IPS DF 19.7 (cell line): ENCODE measurements at places on chromosomes 7 and 10.

DNA sequence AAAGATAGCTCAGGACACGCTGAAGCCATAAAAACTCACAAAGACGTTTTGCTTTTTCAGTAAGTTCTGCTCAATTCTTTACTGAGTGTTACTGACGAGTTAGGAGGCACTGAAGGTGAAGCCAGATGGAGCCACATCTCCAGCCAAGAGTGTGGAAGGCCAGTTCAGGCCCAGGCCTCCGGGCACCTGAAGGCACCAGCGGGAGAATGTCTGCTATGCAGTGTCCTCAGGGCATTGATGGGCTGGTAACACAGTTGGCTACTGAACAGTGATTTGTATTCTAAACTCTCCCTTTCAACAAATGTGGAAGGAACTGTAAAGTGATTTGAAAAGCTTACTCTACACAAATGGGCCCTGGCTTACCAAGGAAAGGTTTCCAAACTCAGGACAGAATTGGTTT is 64.8 kb upstream of the SVIL start:
- no peak for DNase-seq

- no peak for DNase-seq
Measured at GRCh38 chr7:127678947-127679346, 27.0 kb downstream of the SND1 start.

DNA sequence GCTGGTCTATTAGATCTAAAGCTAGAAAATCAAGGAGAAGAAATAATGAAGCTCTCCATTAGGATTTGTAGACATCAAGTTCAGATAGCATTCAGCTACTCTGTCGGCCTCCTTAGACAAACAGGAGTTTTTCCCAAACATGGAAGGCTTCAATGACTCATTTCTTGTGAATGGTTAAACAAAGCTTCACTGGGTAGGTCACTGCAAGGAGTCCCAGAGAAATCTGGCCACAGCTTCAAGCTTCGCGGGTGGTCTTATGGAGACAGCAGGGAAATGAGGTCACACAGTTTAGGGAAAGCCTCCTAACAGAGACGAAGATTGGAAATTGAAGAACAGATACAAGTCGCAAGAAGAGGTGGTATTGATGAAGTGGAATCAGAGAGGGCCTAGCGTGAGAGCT is 22.6 kb upstream of the LRRC72 start:
- DNase-seq: no peak

DNA sequence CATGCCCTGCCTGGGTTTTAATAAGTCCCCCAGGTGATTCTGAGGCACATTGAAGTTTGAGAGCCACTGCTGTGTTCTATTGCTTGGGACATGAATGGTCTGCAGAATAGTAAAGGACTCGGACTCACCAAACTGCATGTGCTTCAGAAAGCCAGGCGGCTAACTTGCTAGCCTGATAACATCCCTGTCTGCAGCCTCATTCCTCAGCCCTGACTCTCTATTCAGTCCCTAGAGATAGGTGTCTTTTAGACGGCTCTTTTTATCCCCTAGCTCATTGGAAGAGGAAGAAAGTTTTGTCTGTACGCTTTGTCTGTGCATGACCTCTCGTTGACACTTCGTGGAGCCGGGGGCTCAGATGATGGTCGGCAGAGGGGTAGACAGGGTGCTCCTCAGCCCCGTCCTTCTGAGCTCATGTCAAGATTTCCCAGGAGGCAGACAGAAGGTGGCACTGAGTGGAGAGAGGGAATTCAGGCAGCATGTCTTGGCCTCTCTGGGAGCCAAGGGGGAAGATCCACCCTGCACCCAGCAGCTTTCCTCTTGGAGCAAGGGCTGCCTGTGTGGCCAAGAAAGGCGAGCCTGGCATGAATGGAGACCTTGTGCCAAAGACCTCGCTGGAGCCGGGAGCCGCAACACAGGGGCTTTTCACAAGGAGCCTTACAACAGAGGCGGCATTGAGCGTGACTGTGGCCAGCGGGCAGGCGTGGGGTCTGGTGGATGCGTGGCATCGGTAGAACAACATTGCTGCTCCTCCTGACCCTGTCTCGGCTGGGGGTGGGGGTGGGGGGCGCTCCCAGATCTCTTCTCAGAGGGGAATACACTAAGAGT is 51.1 kb upstream of the PODXL start:
- DNase-seq: no peak

GRCh38 chr7:67809586-67809985 is 813.0 kb downstream of the TYW1 start:
- DNase-seq: no peak

DNA sequence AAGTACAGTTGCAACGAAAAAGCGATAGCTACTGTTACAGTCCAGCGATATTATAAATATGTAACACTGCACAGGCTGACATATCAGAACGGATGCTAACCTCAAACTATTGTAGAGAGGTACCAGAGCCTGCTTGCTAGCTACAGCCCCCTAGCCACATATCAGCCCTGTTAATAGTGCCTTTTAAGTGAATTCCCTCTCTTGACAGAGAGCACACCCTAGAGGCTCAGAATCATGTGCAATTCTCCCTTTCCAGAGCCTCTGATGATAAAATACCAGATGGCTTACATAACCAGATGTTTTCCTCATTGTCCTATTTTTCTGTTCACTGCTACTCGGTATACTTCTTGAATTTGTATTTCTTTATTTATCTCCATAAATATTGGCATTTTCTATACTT is 960.7 kb upstream of the CELF2 start:
- no peak for DNase-seq

DNA sequence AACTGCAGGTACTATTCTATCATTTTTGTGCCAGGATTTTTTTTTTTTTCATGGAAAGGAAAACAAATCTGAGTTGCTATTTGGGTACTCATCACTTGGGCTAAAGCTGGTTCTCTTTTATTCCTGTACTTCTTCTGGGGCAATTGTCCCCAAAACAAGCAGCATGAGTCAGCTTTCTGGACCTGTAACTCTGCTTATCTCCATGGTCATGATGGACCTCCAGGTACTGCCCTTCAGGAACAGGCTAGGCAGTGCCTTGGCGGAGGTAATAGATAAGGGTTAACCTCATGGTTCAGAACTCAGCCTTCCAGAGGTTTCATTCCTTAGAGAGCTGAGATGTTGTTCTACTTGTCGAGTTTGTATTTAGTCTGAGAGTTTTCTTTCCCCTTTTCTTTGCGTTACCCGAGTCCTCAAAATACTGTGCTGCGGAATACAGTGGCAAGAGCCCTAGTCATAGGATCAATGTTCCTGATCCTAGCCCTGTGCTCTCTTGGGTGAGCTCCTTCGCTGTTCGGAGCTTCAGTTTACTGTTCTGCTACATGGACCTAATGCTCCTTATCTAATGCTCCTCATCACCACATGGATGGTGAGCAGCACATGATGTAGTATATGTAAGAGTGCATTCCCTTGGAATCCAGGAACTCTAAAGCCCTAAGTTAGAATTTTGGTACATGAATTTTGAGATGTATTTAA is 74.6 kb downstream of the LRGUK start:
- no peak for DNase-seq

DNA sequence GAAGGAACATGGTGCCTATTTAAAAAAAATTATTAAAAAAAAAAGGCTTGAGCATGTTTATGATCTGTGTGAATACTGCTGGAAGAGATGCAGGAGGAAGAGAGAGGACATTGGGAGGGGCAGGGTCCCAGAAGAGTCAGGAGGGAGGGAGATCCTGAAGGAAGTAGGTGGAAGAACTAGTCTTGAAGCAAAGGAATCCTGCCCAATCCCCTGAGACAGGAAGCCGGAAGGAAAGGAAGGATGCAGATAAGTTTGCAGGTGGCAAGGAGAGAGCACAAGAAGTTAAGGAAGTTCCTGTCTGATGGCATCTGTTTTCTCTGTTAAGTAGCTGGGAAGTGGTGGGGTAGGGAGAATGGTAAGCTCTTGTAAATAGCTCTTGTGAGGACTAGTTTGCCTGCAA is 318.5 kb downstream of the DOCK4 start:
- DNase-seq: no peak

- no peak for DNase-seq
Measured at GRCh38 chr7:50333221-50333651, 28.7 kb downstream of the IKZF1 start.

DNA sequence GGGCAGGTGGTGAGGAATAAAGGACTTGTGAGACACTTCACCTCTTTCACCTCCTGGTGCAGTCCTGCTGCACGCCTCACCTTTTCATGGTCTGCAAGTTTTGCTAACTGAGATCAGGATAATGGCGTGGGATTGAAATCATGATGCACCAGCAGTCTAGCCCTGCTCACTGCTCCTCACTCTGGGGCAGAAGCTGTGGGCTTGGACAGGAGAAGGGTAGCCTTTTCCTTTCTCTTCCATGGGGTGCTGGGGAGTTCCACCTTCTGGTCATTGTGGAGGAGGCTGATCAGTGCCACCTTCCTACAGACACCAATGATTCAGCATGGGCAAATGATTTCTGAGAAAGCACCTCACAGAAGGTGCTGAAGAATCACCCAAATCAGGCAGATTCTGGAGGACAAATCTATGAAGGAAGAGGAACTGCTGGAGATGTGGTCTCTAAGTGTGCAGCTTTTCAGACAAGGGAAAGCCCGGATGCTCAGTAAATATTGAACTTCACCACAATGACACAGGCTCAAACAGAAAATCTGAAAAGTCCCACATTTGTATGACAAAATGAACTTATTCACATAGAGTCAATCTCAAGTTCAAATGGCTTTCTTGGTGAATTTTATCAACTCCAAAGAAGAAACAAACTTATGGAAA is 19.7 kb downstream of the MBL2 start:
- DNase-seq: no peak

DNA sequence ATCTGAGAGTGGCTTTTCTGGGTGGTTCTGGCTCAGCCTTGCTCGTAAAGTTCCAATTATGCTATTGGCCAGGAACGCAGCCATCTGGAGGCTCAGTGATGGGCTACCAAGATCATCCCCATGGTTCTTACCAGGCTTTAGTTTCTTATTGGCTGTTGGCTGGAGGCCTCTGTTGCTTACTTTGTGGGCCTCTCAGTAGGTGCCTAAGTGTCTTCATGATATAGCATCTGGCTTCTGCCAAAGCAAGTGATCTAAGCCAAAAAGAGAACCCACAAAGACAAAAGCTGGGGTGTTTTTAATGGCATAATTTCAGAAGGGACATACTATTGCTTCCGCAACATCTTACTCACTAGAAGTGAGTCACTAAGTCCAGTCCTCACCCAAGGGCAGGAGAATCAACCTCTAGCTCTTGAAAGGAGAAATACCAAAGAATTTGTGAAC is 132.0 kb upstream of the MDFIC start:
- DNase-seq: no peak

DNA sequence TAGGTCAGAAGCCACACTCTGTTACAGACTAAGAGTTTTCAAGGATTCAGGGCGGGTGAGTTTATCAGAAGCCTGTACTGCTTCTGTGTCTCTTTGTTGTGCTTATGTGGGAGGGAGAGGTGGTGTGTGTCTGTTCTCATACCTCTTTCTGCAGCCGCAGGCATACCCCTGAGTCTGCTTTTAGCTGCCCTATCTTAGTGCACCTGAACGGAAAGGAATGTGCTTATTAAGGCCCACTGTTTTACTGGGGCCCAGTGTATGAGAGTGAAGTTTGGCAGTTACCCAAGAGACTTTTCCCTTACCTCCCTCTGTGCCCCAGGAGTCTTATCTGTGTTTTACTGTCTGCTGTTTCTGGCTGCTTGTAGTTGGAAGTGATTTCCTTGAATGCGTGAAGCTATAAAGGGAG is 104.3 kb downstream of the TYW1 start:
- peak; percentile 3 for DNase-seq

DNA sequence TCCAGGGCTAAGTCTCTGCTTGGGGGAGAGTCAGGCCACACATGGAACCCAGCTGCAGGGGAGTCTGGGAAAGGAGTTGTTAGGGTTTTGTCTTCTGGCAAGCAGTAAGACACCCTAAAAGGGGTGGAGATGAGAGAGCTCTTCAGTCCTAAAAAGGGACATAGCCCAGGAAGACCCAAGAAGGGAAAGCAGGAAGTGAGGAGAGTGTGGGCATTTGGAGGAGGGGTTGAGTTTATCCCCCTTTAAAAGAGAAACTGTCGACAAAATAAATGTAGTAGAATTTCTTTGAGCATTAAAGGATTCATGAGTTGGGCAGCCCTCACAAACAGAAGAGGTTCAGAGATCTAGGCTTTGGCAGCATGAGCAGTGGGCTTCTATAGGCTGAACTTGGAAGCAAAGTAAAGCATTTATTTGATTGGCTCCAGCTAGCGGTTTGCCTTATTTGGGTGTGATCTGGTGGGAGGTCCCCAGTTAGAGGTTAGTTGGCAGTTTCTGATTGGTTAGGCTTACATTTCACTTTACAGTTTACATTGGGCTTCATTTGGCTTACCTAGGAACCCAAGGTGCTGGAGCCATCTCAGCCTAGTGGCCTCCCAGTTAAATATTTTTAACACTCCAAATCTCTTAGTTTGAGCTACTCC is 246.7 kb downstream of the CAMK1D start:
- DNase-seq: no peak

GRCh38 chr7:1224086-1224716 is 8.5 kb upstream of the UNCX start:
- DNase-seq: no peak

GRCh38 chr7:293681-294439 is 3.9 kb downstream of the FOXL3 start:
- DNase-seq: no peak

GRCh38 chr7:131151034-131151433 is 176.6 kb upstream of the MKLN1 start:
- no peak for DNase-seq

DNA sequence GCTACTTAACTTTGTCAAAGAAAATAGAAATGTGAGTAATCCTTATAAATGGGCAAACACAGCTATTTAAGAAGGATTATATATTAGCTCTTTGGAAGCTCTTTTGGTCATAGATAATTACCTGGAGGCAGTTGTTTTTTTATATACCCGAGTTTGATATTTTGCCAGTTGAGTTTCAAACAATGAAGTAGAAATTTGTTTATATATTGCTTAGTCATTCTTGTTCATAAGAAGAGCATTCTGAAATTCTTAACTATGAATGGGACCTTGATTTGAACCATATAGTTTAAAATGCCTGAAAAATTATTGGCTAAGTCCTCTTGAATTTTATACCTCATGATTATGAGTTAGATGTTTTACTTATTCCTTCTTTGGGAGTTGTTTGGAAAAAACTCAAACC is 36.4 kb downstream of the MINPP1 start:
- DNase-seq: no peak

GRCh38 chr10:30383356-30383755 is 34.3 kb upstream of the MTPAP start:
- no peak for DNase-seq

- DNase-seq: no peak
Measured at GRCh38 chr10:62031507-62031906, 130.0 kb downstream of the ARID5B start.

DNA sequence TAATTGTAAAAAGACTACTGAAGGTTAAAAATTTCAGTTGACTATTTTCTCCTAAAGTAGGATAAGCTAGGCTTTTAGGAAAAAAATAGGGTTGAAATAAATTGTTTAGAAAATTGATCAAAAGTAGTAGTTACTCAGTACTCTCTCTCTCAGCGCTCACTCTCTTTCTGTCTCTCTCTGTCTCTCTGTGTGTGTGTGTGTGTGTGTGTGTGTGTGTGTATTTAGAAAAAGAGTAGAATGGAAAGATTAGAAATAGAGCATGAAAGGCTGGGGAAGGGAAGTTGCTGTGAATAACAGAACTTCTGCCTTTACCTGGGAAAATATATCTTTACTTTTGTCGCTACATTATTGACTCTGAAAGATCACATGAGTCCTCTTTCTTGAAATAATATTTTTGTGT is 20.6 kb downstream of the ADK start:
- no peak for DNase-seq

GRCh38 chr10:90614631-90615030 is 243.2 kb downstream of the HTR7 start:
- DNase-seq: no peak
